ENCODE measurements at places on chromosomes 3 and 15. TPM values are rescaled to one million over a fixed set of nuclear protein-coding genes. Genes with fewer than 3 reads are reported as not detected.

Gene CDCP1
- total RNA-seq: not detected

DNA sequence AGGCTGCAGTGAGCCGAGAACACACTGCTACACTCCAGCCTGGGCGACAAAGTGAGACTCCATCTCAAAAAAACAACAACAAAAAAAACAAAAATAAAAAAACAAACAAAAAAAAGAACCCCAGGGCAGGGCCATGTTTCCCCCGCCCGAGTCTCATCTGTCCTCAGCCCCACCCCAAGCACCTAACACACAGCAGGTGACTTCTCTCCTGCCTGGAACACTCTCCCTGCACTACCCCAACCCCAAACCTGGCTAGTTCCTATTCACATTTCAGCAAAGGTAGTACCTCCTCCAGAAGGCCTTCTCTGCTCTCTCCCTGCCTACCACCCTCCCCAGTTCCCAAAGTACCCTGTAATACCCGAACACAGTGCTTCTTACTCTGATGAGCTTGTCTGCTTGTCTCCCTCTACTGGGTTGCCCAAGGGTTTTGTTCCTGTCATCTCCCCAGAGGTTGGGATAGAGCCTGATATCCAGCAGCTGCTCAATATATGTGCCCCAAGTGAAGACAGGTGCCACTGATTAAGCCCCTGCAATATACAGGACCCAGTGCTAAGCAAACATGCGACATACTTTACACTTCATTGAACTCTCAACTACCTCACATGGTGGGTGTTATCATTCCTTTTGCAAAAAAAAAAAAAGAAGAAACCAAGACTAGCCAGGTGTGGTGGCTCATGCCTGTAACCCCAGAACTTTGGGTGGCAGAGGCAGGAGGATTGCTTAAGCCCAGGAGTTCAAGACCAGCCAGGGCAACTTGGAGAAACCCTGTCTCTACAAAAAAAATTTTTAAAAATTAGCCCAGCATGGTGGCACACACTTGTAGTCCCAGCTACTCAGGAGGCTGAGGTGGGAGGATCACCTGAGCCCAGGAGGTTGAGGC is 103.6 kb downstream of the DAPK2 start:
- peak; percentile 25 for DNase-seq
- H3K36me3 ChIP-seq: no peaks in the 10 kb centered on the region
- H3K4me1 ChIP-seq: peaks cover 10% of the 10 kb centered on the region
- H3K27me3 ChIP-seq: no peaks in the 10 kb centered on the region
- no peak overlapping the region for H3K27ac ChIP-seq

DNA sequence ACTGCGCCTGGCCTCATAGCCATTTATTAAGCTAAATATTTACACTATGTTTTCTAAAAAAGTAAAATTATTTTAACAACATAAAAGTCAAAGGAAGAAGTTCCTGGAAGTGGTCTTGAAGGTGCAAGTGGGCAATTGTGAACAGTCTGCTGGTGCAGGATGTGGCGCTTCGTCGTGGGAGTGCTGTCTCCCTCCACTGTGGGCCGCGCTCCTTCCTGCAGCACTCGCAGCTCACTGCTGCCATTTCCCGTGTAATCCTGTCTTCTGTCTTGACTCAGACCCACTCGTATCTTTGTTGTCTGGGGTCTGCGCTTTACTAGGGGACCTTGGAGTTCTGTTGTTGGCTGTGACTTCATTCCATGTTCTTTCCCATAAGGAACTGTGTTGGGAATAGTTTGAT is 56.3 kb downstream of the APBA2 start:
- H3K27me3 ChIP-seq: no peaks in the 10 kb centered on the region
- H3K4me1 ChIP-seq: no peaks in the 10 kb centered on the region
- no peak overlapping the region for H3K4me3 ChIP-seq
- H3K36me3 ChIP-seq: no peaks in the 10 kb centered on the region

DNA sequence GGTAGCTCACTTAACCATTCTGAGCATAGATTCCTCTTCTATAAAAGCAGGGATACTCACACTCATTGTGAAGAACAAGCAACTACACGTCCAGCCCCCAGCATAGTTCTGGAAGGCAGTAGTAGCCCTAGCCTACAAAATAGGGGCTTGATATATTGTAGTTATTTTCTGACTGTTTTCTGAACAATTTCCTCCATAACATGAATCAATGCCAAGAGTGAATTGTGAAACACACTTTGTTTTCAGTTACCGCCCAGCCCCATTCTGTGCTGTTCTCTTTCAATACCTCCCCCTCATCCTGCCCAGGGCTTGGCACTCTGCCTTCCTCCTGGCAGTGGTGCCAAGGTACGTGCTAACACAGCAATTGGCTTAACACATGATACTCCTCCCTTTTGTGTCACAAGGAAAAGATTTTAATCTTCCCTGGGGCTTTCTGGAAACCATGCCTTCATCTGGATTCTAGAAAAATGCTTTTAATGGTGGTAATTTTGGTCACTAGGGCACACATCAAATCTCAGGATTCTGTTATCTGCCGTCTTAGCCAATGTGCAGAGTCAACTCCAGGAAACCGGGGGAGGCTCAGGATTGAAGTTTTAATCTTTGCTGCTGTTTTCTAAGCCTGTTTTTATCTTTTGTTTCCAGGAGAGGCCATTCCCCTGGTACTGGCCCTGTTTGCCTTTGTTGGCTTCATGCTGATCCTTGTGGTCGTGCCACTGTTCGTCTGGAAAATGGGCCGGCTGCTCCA is 37.2 kb downstream of the IL20RB start:
- no peaks in the 10 kb centered on the region for H3K4me1 ChIP-seq
- H3K27me3 ChIP-seq: no peaks in the 10 kb centered on the region
- no peaks in the 10 kb centered on the region for H3K36me3 ChIP-seq
- no peak overlapping the region for H3K4me3 ChIP-seq
- no peak overlapping the region for H3K27ac ChIP-seq

GRCh38 chr15:79496838-79497237 is 64.7 kb downstream of the MINAR1 start:
- H3K36me3 ChIP-seq: no peaks in the 10 kb centered on the region
- H3K4me1 ChIP-seq: no peaks in the 10 kb centered on the region
- no peak for DNase-seq
- H3K4me3 ChIP-seq: no peak overlapping the region

Gene HRG
- total RNA-seq: not detected

Measured in SJCRH30 (cell line).